Aorta (tissue), 5 donors: ENCODE measurements at places on chromosomes 5 and 9.

GRCh38 chr5:61731946-61732314 is 399.9 kb downstream of the ZSWIM6 start:
- no peak for DNase-seq

GRCh38 chr5:39531306-39531705 is 106.5 kb upstream of the DAB2 start:
- no peak for DNase-seq

DNA sequence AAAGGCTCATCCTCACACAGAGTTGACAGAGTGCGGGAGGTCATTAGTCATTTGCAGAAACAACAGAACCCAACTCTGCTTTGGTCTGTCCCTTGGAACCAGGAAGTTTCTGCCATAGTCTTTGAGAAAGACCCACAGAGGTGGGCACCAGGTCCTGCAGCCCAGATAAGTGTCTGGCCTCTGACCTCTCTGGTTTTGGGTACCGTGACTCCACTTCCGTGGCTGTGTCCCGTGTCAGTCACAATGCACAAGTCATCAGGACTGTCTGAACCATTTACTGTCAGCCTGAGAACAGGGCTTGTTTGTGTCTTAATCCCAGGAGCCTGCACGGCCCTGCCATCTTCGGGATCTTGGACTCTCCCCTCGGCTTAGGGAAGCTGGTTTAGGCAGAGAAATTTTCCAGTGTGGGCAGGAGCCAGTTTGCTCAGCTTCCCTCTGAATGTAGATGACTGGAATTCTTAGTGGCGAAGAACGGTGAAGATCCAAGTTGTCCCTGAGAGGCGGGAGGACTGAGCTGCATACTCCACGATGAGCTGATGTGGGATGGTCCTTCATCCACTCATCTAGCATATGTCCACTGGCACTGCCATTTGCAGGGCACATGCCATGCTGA is 11.9 kb downstream of the GSN start:
- no peak for DNase-seq

GRCh38 chr9:92494856-92495255 is 12.6 kb upstream of the ASPN start:
- no peak for DNase-seq

- no peak for DNase-seq
Measured at GRCh38 chr5:6202149-6202967, 176.0 kb downstream of the MED10 start.

DNA sequence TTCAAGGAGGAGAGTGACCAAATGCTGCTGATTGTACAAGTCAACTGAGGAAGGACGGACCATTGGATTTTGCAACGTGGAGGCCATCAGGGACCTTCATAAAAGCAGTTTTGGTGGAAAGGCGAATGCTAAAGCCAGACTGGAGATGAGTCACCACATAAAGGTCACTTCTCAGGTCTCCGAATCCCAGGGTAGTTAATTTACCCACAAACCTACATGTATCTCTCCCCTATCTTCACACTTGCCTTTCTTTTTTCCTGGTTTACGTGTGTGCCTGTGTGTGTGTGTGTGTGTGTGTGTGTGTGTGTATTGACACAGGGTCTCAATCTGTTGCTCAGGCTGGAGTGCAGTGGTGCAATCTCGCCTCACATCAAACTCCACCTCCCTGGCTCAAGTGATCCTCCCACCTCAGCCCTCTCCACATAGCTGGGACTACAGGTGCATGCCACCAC is 4.6 kb upstream of the CTNNA1 start:
- no peak for DNase-seq

DNA sequence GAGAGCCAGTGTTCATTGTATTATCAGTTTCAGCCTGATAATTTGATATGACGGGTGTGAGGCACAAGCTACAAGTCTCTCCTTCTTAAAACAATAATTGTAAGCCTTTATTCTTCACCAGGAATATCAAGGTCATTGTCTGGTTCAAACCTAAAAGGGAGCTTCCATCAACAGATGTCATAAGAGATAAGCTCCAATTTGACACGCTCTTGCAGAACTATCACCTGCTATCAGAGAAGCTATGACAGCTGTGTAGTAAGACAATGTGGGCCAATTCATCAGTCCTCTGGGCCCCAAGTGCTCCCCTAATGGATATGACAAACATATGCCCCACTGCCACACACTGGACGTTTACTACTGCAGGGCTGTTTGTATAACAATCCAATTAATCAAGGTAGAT is 1010.2 kb upstream of the DMAC1 start:
- DNase-seq: no peak

GRCh38 chr5:163478126-163478981 is 17.9 kb downstream of the HMMR start:
- DNase-seq: no peak

DNA sequence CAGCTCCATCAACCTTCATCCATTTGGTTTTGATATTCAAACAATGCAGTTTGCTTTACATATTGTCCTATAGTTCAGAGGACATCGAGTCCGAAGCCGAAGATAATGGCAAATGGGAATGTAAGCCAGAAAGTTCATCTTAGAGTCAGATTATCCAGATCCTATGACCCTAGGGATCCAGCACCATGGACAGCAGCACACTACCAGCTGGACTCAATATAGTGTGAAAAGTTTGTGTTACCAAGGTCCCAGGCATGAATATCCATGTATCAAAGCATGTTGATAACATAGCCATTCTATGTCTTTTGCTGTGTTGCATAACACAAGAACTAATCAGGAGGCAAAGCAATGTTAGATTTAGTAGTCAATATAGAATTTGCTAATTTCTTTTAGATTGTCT is 46.3 kb downstream of the FSTL4 start:
- DNase-seq: no peak

- DNase-seq: no peak
Measured at GRCh38 chr5:73282923-73283322, 109.9 kb downstream of the TMEM174 start.

- no peak for DNase-seq
Measured at GRCh38 chr5:154575546-154576428, 97.8 kb upstream of the HAND1 start.

GRCh38 chr9:129811967-129812363 is 9.0 kb downstream of the TOR1B start:
- no peak for DNase-seq

DNA sequence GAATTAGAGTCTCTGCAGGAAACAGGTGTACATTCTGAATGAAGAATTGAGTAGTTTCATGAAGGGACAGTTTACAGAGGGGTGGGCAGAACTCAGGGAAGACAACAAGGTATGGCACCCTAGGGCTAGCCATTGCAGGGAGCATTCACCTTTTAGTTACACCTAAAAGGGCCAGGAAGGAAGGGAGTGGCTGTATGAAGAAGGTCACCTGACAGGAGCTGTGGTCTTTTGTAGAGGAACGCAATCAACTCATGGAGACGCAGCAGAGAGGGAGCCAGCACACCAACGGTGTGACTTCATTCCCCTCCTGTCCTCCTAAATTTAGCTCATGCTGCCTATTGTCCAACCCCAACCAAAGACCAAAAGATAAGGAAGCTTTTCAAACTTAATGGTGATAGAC is 12.7 kb upstream of the ZCCHC7 start:
- DNase-seq: no peak

DNA sequence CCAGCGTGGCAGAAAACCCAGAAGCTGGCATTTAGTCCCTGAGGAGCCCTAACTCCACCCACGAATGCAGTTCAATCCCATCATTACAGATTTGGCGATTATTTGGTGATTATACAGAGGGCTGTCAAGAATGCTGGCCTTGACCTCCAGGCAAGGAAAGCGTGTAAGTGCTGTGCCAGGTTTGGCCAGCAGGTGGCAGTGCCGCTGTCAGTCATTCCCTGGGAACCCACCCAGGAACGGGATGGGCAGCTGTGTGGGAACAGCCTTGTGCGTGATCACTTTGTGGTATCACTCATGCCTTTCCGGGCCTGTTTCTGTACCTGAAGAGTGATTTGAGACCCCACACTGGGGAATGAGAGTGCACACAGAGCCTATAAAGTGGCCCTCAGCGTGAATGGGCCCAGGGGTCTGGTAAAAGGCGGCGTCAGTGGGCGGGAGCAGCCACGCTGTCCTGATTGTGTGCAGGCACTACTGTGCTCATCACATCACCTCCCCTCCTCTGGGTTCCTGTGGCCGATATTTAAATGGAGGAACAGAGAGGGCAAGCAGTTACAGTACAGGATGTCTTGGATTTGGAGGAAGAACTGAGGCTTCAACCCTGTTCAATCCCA is 215.6 kb downstream of the ROR2 start:
- peak; percentile 64 for DNase-seq

- no peak for DNase-seq
Measured at GRCh38 chr9:82188817-82189216, 200.2 kb downstream of the SPATA31D1 start.

DNA sequence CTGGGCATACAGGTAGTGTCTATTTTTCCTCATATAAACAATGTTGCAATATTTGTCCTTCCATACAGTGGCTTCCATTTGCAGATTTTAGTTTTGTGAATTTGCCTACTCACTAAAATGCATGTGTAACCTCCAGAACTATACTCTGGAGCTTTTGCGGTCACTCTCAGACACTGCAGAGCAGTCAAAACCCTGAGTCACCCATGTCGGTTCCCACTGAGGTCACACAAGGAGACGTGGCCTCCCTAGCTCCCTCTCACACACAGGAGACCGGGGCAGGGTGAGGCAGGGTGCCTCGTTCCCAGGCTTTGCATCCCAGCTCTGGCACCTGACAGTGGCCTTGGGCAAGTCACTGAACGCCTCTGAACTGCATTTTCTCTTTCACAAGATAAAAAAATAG is 55.5 kb upstream of the ZNF354A start:
- no peak for DNase-seq

DNA sequence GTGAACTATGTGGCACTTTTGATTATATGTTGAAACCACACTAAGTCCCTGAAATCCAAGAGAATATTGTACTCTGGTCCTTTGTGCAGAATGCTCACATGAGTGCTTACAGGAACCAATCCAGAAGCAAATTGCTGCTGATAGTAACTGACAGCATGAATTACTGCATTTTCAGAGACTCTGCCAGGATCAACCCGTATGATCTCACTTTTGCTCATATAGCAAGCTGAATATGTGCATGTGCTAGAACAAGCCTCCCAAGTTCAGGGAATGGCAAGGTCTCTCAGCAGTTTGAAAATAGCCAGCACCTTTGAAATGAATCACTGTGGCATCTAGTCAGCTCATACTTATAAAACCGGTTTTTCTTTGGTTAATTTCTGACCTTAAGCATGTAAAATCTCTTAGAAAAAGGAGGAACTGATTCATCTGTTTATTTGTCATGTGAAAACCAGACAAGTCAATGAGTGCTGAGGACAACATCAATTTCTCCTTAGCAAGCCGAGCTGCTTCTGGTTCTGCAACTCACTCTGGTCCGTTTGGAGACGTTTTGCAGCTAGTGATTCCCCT is 215.7 kb upstream of the ELL2 start:
- DNase-seq: no peak

DNA sequence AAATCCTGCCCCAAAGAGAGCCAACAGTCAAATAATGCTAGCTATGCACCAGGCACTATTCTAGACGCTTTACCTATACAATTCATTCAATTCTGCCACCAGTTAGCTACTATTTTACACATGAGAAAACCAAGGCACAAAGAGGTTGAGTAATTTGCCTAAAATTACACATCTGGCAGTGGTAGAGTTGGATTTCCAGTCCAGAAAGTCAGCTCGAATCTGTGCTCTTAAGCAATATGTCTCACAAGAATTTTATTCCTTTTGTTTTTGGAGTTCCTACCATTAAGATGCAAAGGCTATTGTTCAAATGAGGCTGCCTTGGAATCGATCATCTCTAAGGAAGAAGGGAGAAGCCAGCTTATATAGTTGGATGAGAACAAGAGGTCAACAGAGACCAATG is 256.9 kb upstream of the RASA1 start:
- no peak for DNase-seq

DNA sequence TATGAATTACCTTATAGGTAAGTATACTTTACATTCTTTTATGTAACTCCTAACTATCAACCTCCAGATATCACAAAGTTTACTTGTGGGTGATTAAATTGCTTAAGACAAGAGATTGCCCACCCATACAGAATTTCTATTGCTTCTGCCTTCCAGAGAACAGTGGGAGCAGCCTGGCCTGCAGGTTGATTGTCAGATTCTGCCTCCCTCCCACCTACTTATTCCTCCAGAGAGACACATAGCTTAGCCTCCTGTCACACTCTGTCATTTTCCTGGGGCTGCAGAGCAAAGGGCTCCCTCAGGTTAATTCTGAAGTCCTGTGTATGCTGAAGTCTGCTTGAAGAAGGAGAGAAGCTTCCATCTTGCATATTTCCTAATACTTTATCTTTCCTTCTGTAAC is 48.5 kb upstream of the DHFR start:
- no peak for DNase-seq
